Fibroblast of the aortic adventitia (primary cell): ENCODE measurements at places on chromosomes 5 and 9.
A peak's percentile ranks its signal among the peaks of the same experiment; 100 is the strongest.

DNA sequence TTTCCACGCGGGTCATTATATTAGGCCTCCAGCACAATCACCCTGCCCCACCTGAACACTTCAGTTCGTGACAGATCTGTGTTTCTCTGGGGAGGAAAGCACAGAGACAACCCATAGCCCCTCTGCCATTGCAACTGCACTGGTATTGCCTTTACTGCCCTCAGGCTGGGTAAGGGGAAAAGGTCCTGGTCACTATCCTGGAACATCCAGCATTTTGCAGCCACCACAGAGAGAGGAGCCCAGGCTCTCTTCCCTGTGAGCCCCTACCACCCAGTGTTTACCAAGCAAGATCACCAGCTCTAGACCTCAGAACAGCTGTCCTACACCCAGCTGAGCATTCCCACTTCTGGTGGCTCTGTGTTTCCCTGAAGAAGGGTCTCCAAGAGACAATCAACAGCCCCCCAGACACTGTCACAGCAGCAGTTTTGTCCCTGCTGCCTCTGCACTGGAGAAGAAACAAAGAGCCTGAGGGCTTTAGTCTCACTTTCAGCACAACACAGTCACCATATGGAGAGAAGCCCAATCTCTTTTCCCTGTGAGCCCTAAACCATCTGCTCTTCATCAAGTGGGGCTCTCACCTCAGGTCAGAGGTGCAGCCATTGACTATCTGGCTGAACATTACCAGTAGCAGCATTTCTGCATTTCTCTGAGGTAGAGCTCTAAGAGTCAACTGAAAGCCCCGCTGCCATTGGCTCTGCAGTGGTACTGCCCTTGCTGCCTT lies 655.2 kb upstream of the FAM174A start:
- no peak for DNase-seq

DNA sequence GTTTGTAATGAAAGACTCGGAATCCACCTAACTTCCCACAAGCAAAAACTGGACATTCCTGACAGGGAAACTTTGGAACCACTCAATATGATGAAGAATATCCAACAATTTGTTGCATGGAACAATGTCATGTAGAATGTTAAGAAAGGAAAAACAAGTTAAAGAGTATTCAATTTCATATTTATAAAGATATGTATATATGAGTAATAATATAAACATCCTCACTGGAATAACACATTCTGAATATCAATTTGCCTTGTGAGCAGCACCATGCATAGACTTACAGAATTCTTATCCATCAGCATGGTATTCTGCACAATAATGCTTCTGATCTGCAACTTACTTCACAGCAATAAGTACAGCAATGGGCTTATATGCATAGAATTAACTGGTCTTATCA lies 650.3 kb downstream of the SEMA5A start:
- DNase-seq = no peak

DNA sequence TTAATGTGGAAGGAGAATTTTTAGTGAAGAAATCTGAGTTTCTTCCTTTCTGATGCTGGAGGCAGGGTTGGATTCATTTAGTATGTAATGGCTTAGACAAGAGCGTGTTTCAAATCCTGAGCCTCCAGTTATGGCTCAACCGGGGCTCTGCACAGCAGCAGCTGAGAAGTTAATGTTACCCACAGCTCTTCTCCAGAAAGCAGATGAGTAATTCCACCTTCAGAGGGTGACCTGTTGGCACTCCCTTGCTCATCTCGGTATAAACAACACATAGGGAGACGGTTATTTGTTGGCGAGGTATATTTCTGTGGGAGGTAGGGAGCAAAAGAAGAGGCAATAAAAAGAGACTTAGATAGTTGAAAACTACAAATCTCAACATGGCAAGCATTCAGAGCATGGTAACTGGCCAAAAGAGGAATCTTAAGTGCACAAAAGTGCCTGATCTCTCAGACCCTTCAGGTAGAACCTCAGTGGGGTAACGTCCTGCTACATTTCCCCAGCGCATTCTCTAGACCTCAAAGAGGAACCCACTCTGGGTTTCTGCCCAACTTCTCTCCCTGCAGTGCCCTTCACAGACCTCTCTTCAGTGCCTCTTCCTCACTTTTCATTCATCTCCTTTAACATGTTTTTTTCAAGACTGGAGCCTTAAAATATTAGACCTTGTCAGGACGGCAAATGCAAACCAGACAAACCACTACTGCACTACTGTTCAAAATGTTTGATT lies 417.5 kb upstream of the ADAMTSL1 start:
- DNase-seq = no peak

DNA sequence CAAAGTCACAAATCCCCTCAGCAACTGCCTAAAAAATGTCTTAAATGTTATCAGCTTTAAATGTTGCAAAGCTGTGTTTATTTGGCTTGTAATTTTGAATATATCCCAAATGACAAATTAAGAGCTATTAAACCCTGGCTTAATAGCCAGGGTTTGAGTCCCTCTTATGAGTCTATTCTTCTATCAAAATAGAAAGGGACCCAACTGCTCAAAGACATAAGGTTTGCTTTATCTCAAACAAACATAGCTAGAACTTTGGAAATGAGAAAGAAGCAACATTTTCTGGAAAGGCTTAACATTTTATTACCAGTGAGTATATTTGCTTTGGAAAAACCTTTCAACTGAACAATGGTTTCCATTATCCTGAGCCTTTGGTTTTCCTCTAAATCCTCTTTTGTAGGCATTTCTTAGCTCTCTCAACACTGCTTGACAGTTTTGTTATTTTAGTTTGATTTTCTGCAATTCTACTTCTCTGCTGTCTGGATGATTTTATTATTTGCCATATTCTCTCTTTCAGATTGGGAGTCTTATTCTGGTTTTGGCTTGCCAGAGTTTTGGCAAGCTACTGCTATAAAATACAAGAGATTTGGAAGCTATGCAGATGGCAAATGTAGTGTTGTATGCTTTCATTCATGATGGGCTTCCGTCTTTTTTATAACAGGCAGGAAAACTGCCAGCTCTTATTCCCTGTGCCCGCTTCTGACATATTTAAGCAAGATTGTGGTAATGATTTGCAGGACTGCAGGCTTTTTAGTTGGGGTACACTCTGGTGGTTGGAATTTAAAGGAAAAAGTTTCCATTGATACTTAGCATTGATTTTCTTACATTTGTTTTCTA lies 734.9 kb downstream of the DTWD2 start:
- no peak for DNase-seq

- no peak for DNase-seq
These were observed 7.3 kb downstream of the IRX1 start for GRCh38 chr5:3602785-3603502.

GRCh38 chr5:155783791-155784190 lies 543.2 kb upstream of the SGCD start:
- no peak for DNase-seq

GRCh38 chr9:71758277-71758676 lies 10.0 kb downstream of the CEMIP2 start:
- no peak for DNase-seq

DNA sequence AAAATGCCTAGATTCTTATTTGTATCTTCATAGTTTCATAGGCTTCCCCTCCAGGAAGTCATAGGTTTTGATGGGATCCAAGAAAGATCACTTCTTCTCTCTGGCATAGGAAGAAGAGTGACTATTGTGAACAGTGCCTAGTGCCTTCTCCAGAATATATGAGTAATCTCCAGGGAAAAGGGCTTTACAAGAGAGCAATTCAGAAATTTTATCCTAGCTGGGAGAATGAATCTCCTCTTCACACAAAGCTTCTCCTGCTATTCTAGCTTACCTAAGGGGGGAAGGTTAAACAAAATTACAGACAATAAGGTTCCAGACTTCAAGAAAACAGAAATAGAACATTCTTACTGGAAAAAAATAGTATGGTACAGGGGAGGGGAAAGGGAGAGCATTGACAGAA lies 1193.3 kb upstream of the CDH6 start:
- DNase-seq = no peak

GRCh38 chr9:5269249-5269715 lies 35.2 kb downstream of the RLN2 start:
- DNase-seq = peak; percentile 48

- DNase-seq = peak; percentile 31
These were observed 5.7 kb upstream of the PRDM6 start for GRCh38 chr5:123083298-123083697.

- no peak for DNase-seq
These were observed 48.8 kb upstream of the JAK2 start for GRCh38 chr9:4936277-4936676.

- DNase-seq = no peak
These were observed 1.7 kb downstream of the ADAMTS19 start for GRCh38 chr5:129461711-129462332.

DNA sequence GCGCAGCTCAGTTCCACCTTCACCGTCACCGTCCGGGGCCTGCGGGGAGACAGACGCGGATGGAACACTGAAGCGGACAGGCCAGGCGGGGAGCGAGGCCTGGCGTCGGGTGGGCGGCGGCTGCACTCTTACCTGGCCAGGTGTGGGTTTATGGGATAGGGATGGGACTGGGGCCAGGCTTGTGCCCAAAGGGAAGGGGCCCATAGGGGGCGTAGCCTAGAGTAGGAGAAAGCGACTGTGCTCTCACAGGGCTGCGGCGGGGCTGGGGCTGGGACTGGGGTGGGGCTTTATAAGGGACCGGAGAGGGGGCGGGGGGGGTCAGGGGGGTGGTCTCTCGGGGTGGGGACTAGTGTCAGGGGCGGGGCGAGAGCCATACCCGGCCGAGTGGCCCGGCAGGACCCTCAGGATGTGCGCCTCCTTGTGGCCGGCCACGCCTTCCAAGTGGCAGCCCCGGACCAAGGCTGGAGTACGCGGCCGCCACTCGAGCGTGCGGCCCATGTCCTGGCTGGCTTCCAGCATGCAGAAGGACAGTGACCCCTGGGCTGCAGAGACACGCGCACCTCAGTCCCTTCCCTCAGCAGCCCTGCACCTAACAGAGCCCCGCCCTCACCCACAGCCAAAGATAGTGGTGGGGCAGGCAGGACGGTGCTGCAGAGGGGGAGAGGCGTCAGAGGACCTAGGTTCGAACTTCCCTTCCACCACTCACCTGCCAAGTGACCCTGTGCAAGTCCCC lies 22.8 kb downstream of the FPGS start:
- DNase-seq = no peak

DNA sequence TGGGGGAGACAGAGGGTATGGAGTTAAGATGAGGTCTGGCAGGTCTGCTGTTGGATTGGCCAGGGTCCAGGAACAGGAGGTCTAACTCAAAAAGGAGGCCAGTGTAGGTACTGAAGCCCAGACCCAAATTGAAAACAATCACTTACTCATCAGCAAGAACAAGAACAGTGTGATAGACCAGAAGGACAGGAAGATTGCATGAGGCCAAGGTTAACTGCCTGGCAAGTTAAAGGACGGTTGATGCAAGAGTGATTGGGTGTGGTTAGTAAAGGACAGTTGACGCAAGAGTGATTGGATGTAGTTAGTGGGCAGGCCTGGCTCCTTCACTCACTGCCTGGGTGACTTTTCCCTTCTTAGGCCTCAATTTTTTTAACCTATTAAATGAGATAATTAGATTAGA lies 132.6 kb downstream of the PDZD2 start:
- no peak for DNase-seq

- DNase-seq = no peak
These were observed 58.1 kb upstream of the DHFR start for GRCh38 chr5:80712919-80713318.

GRCh38 chr5:98109561-98110006 lies 663.9 kb upstream of the RGMB start:
- DNase-seq = peak; percentile 83

DNA sequence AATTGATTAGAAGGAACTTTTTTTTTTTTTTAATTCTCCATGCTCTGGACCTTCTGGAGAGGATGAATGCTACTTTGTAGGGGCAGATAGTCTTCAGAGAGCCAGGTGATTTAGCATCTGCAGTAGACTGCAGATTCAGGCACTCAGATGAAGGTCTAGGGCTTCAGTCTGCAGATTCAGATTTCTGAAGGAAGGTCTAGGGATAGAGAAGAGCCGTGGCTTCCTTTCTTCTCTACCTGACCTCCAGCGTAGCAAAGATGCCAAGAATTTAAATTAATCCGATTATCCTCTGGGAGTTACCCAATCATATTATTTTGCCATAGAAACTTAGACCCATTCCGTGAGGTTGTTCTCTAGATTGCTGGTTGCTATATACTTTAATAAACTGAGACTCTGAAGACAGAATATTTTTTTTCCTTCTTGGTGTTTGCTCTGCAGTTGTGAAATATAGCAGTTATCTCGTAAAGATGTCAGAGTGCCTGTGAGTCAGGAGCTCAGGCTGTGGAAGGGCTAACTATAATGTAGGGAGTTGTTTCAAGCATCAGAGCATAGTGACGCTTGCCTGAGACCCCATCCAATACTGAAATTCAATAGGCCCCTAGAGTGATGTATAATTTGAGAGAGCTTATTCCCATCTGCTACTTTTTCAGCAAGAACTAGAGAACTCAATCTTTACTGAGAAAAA lies 132.7 kb upstream of the SLC12A2 start:
- DNase-seq = peak; percentile 58

- DNase-seq = no peak
These were observed 326.8 kb upstream of the SGCD start for GRCh38 chr5:156000115-156000514.

DNA sequence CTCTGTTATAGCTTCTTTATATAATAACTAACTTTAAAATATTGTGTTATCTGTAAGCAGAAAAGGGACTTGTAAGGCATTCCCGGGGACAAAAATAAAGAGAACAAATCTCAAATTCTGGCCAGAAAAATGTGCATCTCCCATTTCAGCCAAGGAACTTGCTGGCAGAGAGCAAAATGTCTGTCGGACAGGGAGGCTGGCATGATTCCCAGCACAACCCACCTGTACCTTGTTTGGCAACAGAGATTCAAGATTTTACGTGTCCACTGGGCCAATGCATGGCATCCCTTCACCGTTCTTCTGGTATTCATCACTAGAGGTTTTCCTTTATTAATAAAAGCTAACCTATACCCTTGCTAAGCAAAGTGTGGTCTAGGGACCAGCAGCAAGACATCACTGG lies 566.6 kb downstream of the PSAT1 start:
- no peak for DNase-seq

DNA sequence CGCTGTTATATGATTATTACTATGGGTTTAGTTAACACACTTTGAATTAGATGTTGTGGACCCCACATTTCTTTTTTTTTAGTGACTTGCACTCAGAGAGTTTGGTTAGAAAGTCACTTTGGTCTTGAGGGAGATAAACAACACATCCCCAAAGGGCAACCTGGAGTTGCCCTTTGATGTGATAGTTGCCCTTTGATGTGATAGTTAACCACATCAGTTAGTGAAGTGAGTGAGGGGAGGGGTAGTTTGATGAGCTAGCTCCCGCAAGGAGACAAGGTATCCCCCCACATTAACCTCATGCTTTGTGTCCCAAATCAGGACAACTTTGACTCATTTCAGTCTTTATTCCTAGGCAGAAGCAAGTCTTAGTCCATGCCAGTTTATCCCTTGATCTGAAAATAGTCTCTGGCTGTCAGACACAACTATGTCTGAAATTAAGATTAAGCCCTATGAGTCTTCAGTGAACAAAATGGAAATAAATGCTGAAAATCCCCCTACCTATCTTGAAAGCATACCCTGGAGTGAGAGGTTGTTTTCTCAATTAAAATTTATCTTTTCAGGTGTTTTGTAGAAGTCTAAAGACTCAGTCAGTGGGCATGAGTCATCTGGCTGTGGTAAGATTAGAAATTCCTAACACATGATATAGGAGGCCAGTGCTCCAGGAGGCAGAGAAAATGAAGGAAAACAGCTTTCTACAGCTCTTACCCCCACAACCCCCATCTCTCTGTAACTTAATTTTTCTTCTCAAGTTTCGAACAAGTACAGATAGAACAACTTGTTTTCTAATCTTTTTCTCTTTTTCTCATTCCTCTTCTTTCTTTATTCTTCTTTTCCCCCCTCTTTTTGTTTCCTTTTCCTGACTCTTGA lies 208.9 kb upstream of the DMRTA1 start:
- DNase-seq = peak; percentile 87
